CD8-positive, alpha-beta T cell (primary cell): ENCODE measurements at places on chromosomes 16 and 17.

GRCh38 chr17:82112181-82112913 is 14.3 kb upstream of the FASN start:
- no peak for DNase-seq

GRCh38 chr17:15101175-15101574 is 164.0 kb downstream of the PMP22 start:
- DNase-seq, result no peak

DNA sequence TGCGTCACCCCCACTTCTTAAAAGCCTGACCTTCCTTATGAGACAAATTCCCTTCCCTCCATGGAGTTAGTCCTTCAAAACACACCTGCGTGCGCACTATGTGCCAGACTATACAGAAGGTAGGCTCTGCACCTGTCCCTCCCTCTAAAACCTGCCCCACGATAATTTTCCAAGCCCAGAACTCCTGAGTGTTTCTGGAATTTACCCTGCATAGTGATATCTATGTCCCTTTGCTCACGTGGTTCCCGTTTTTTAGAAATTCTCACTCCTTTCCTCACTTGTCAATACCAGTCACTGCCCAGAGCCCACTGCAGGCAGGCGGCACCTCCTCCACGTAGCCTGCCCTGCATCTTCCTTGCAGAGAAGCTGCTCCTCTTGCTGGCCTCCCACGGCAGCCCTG is 82.2 kb downstream of the SLC6A2 start:
- no peak for DNase-seq

GRCh38 chr16:977081-977701 is 4.4 kb upstream of the SOX8 start:
- no peak for DNase-seq
